ENCODE measurements at places on chromosomes 11 and 22.

DNA sequence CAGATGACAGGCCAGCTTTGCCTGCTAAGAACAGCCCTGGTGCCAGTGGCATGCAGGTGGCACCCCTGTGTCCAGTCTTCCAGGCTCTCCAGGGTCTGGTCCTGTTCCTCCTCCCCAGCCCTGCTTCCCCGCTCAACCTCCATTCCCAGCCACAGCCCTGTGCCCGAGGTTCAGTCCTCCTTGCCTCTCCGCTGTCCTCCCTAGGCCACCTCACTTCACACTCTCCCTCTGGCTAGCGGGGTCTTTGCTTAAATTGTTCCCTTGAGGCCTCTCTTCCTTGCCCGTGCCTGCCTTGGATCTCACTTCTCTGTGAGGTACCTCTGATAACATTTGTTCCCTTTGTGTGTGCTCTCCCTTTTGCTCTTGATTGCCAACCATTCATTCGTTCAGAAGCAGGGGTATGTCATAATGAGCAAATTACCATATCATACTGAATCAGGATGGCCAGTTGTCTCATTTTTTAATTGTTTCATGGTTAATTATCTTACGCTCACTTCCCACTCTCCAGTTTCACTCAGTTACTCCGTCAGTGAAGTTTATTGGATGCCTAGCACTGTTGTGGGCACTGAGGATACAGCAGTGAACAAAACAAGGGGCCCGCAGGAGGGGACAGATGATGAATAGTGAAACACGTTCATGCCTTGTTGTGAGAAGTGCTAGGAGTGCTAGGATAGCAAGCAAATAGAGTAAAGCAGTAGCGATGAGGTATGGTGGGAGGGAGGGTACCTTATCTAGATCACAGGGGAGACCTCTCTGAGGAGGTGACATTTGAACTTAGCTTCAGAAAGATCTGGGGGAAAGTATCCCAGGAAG, 7.4 kb downstream of the BMAL1 start:
- DNase-seq, result no peak

DNA sequence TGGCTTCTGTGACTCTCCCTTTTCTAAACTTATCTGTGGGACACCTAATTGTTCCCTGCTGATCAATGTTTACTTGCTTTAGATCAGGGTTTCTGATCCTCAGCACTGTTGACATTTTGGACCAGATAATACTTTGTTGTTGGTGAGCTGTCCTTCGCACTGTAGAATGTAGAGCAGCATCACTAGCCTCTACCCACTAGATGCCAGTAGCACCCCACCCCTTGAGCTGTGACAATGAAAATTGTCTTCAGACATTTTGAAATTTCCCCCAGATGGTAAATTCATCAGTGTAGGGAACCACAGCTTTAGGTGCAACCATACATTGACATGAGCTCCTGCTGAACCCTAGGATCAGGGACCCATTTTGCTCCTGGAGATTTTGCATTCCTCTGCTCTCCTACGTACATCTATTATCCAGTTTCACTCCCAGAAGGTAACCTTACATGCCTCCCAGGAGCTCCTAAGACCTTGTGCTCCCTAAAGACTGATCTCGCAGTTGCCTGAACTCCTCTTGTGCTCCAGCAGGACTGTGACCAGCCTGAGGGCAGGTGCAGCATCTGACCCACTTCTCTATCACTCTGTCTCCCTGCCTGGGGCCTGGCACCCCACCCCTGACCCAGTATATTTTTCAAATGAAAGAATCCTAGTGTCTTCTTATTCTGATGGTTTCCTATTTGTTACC, 107.8 kb downstream of the FAR1 start:
- no peak for DNase-seq

DNA sequence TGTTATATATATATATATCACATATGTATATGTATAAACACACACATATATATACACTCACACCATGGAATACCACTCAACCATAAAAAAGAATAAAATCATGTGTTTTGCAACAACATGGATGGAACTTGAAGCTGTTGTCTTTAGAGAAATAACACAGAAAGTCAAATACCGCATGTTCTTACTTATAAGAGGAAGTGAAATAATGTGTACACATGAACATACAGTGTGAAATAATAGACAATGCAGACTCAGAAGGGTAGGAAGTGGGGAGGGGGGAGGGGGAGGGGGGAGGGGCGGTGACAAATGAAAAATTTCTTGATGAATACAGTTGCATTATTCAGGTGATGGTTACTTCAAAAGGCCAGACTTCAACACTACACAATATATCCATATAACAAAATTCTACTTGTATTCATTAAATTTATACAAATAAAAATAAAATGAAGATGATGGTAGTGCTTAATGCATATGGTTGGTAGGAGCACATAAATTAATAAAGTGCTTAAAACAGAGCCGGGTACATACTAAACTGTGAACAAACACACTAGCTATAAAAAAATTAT, 5.8 kb upstream of the OR5B2 start:
- DNase-seq, result no peak

- DNase-seq, result peak; percentile 62
Observed at GRCh38 chr11:119509282-119509841, 86.4 kb upstream of the THY1 start.

- DNase-seq, result peak; percentile 77
Observed at GRCh38 chr11:12170984-12171383, 60.6 kb downstream of the MICAL2 start.

- no peak for DNase-seq
Observed at GRCh38 chr11:110645253-110645652, 67.0 kb downstream of the ARHGAP20 start.

- peak; percentile 70 for DNase-seq
Observed at GRCh38 chr22:42661985-42662831, 13.0 kb upstream of the CYB5R3 start.

- DNase-seq, result no peak
Observed at GRCh38 chr11:91717169-91717568, 507.4 kb upstream of the FAT3 start.

GRCh38 chr22:46734830-46735453, 3.1 kb downstream of the CERK start:
- DNase-seq, result no peak

GRCh38 chr11:45225277-45225676, 60.9 kb downstream of the SYT13 start:
- DNase-seq, result no peak

DNA sequence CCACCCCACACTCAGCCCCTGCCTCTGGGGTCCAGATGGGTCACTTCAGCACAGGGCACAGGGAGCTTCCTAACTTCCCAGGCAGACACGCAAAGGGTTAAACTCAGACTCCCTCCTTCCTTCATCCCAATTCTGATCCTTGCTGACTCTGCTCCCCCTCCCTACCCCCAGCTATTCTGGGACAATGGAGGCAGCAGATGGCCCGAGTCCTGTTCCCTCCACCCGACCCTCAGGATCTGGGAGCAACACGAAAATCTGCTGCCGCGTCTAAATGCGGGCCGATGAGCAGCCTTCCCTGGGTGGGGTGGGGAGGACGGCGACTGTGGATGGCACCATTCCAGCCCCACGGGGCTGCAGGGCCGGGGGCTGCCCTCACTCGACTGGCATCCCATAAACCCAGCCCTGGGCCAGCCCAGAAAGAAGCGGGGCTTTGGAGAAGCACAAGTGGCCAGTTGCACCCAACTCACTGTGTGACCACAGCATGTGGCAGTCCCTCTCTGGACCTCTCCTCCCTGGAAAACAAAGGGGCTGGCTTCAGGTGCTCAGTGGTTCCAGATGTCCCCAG, 18.7 kb downstream of the MFNG start:
- DNase-seq, result no peak

DNA sequence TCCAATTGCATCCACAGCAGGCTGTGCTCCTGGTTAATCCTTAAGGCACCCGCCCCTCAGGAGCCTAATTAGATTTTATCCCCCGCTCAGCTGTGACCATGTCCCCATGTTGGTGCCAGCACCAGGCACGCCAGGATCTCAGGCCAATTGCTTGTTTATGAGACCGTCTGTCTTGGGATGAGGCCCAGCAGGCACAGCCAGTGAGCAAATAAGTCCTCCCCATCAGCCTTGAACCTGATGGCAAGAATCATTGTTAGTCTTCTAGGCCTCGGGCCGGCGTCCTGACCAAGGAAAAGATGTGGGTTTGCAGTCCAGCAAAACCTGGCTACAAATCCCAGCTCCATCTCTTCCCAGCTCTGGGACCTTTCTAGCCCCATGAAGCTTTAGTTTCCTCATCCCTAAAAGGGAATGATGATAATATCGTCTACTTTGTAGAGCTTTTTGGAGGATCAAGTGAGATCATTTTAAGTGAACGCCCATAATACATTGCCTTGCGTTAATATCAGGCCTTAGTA, 57.3 kb downstream of the TP53I11 start:
- DNase-seq, result peak; percentile 30

DNA sequence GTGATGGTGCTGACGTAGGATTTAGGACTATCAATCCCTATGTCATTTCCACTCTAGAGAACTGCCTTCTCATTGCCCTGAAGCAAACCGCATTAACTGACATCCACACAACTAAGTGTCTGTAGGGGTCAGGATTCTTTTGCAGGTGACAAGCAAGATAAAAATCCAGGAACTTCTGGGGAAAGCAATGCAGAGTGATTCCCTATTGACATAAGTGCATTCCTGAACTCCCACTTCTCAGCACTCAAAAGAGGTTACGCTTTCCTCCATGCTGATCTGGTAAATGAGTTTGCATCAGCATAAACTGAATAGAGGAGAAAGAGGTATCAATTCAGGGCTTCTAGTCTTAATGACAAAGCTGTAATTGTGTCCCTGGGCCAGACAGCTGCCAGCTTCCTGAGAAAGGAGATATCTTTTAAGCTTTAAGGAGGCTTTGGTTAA, 224.6 kb upstream of the ISX start:
- no peak for DNase-seq

DNA sequence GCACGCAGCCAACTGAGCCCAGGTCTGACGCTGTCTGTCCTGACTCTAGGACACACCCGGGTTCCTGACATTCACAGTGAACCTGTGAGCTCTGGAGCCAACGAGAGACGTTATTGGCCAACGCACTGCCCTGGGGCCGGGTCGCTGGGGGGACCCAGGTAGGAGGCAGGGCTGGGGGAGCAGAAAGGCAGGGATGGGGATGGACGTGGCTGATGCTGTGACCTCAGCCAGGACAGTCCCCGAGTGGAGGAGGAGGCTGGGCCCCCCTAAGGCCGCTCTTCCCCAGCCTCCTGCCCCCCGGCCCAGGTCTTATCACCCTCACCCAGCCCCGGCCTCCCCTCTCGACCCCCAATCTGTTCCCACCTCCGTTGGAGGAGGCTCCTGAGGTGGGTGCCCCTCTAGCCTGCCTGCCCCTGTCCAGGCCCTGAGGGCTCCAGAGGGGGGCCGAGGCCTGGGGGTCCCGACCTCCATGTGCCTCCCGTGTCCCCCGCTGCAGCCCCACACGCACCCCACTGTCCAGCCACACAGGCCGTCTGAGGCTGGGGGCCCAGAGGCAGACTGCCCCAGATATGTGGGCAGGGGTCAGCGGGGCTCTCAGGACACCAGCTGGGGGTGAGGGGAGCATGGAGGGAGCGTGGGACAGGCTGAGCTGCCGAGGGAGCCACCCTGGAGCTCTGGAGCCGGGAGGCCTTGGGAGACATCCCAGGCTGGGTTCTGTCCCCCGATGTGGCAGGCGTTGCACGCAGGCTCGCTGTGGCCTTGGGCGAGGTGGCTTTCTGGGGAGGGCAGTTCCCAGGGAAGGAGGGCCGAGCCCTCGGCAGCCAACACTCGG, 29.2 kb upstream of the MUC5AC start:
- no peak for DNase-seq
